ENCODE measurements at places on chromosomes 16 and 17.

- DNase-seq = no peak
Observed at GRCh38 chr16:73739049-73739769, 557.4 kb upstream of the PSMD7 start.

- peak; percentile 80 for DNase-seq
Observed at GRCh38 chr16:89599451-89599858, 14.0 kb upstream of the DPEP1 start.

DNA sequence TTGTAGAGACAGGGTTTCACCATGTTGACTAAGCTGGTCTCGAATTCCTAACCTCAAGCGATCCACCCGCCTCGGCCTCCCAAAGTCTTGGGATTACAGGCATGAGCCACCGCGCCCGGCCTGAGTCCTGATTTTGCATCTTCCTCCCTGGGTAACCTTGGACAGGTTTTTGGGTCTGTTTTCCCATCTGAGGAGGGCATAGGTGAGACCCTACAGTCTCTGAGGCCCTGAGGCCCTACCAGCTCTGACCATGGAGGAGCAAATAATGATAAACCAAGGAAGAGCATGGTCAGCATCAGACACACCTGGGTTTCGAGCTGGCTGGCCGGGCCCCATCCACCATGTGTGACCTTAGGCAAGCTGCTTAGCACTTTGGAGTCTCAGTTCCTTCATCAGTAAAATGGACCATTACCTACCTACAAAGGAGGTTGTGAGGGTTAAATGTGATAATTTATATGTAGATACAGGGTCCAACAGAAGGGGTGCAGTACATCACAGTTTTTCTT, 1.2 kb upstream of the NCBP3 start:
- DNase-seq = no peak

- peak; percentile 87 for DNase-seq
Observed at GRCh38 chr17:68288375-68288774, 2.6 kb downstream of the SLC16A6 start.

- no peak for DNase-seq
Observed at GRCh38 chr16:47904691-47905090, 251.1 kb downstream of the ABCC12 start.

GRCh38 chr16:77409311-77409710, 25.5 kb downstream of the ADAMTS18 start:
- no peak for DNase-seq

- no peak for DNase-seq
Observed at GRCh38 chr16:14020141-14020540, 51.0 kb upstream of the MRTFB start.

DNA sequence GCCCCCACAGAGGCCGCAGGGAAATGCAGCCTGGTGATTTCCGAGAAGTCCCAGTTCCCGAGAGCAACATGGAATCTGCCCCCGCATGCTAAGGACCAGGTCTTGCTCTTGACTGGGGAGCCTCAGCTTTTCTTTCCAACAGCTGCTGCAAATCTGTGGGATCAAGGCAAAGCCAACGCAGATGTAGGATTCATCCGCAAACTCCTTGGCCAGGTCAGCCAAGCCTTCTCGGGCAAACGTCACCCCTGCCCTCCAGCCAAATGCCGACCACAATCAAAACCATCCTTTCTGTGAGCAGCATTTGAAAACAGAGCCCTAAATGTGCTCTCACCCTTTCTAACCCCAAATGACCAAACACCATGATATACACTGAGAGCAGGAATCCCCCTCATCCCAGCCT, 54.0 kb downstream of the MRM3 start:
- DNase-seq = no peak

DNA sequence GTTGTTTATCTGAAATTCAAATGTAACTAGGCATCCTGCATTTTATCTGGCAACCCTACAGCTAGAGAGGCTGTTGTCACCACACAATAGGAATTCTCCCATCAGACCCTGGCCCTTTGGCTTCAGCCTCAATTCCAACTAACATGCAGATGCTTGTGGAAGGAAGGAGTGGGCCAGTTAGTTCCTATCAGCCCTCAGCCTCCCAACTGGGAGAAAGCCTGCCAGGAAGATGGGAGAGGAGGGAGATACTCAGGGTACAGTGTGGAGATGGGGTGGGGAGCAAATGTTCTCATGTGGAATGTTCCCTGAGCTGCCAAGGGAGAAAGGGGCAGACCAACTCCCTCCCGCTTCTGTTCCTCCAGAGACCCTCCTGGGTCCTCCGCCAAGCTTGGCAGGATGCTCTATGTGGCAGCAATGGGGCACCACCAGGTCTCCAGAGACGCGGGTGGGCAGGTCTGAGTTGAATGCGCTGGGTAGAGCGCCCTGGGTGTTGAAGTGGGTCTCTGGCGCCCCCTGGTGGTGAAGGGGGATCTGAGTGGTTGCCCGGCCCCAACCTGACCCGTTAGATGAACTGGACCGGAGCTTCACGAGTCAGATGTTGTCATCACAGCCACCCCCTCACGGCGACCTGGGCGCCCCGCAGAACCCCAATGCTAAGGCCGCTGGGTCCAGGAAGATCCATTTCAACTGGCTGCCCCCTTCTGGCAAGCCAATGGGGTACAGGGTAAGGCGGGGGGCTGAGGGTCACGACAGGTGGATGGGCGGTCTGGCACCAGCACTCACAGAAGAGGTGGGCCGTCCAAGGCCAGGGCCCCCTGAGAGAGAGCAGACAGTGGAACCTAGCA, 15.2 kb downstream of the GALK1 start:
- peak; percentile 89 for DNase-seq

GRCh38 chr17:8695241-8695640, 49.4 kb downstream of the CCDC42 start:
- no peak for DNase-seq

DNA sequence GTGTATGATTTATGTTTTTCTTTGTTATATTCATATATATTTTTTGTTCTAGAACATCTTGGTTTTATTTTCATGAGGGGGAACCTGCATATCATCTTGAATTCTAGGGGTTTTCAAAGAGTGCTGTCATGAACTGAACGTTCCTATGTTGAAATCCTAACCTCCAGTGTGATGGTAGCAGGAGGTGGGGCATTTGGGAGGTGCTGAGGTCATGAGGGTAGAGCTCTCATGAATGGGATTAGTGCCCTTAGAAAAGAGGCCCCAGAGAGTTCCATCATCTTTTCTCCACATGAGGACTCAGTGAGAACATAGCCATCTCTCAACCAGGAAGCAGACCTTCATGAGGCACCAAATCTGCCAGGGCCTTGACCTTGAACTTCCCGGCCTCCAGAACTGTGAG, 34.6 kb upstream of the CCDC182 start:
- DNase-seq = no peak

- DNase-seq = no peak
Observed at GRCh38 chr17:72199256-72199655, 78.4 kb downstream of the SOX9 start.

- no peak for DNase-seq
Observed at GRCh38 chr17:67479148-67479547, 102.1 kb downstream of the PITPNC1 start.

GRCh38 chr17:55622547-55622946, 100.1 kb downstream of the TMEM100 start:
- no peak for DNase-seq

- DNase-seq = no peak
Observed at GRCh38 chr16:49027420-49027819, 254.2 kb downstream of the CBLN1 start.

GRCh38 chr16:6335072-6335471, 997.6 kb upstream of the RBFOX1 start:
- peak; percentile 42 for DNase-seq

GRCh38 chr16:9965079-9965478, 217.1 kb downstream of the GRIN2A start:
- DNase-seq = no peak

DNA sequence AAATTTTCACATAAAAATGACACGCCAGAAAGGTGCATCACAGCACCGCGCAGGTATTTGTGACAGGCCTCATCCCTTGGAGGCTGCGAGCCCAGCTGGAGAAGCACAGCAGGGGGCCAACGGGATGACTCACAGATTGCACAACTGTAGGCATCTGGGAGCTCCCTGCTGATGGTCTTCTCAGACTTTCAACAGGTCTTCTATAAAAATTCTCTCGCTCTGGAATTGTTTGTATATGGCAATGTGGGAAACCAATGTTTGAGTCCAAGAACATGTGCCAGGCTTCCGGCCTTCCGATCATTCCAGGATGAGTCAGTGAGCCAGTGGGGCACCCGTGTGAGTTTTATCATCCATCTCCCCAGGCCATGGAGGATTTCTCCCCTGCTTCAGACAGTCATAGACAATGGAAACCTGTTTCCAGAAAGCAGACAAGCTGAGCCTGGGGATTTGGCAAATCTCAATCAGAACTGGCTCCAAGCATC, 24.1 kb upstream of the ADORA2B start:
- DNase-seq = no peak

- no peak for DNase-seq
Observed at GRCh38 chr17:66220079-66220835, 9.0 kb downstream of the APOH start.

GRCh38 chr17:33342025-33342424, 48.9 kb upstream of the ASIC2 start:
- DNase-seq = no peak

- no peak for DNase-seq
Observed at GRCh38 chr17:41782142-41782541, 4.4 kb downstream of the JUP start.

GRCh38 chr16:78462288-78463208, 363.1 kb downstream of the WWOX start:
- DNase-seq = no peak

GRCh38 chr16:17068524-17068923, 402.2 kb downstream of the XYLT1 start:
- DNase-seq = no peak

GRCh38 chr17:51427323-51427811, 167.0 kb downstream of the UTP18 start:
- no peak for DNase-seq

- DNase-seq = no peak
Observed at GRCh38 chr16:1991588-1991947, 1.8 kb downstream of the SYNGR3 start.

DNA sequence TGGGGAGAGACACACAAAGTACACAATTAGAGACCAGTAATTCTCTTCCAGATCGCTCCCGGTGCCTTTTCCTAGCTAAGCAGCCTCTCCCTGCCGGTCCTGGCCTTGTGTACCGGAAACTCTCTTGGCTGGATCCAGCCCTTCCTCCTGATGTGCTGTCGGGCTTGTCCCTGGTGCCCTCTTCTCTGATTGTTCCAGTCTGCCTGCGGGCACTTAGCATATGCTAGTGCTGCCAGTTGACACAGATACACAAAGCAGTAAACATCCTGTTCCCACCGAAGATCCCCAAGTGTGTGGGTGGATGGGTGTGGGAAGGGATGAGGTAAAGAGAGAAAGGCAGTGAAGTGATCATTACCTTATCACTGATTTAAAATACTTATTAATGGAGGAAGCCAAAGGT, 9.7 kb downstream of the HS3ST3B1 start:
- no peak for DNase-seq

- no peak for DNase-seq
Observed at GRCh38 chr17:19411631-19412030, 599 bp downstream of the RNF112 start.

GRCh38 chr17:57154921-57155320, 69.9 kb downstream of the AKAP1 start:
- no peak for DNase-seq

DNA sequence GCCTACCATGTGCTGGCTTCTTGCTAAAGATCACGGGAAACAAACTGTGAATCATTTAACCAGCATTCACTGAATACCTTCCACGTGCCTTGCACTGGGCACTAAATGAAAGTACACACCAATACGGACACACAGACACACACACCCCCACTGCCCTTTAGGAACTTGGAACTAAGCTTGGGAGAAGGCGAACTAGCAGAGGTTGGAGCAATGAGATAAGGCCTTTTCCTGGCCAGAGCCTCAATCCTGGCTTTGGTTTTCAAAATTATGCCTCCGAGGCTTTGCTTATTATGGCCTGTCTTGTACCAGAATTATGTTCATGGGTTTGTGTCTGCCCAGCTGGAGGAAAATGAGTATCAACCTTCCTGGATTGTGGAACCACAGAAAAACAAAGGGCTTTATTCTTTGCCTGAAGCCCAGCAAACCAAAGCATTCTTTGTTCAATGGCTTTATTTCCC, 32.3 kb downstream of the CPPED1 start:
- no peak for DNase-seq

GRCh38 chr17:57138030-57138911, 53.2 kb downstream of the AKAP1 start:
- DNase-seq = no peak

Measured in NAMALWA (cell line).